Hepatocyte (in vitro differentiated cells): ENCODE measurements at places on chromosomes 5 and 9.

- DNase-seq, result no peak
These were observed 38.7 kb downstream of the AGXT2 start for GRCh38 chr5:35009019-35009418.

DNA sequence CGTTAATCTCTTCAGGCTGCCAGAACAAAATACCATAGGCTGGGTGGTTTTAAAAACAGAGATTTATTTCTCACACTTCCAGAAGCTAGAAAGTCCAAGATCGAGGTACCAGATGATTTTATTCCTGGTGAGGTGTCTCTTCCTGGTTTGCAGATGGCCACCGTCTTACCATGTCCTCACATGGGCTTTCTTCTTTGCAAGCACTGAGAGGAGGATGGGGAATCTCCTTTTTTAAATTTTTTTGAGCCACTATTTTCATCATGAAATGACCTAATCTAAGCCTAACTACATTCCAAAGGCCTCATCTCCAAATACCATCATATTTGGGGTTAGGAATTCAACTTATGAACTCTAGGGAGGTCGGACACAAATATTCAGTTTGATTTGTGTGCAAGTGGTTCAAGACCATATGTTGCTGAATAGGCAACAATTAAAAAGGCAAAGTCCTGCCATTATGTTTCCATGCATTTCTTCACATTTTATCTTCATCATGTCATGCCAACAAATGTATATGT, 371.2 kb downstream of the CDH18 start:
- no peak for DNase-seq

GRCh38 chr5:72147569-72147968, 40.3 kb downstream of the MAP1B start:
- DNase-seq, result no peak

DNA sequence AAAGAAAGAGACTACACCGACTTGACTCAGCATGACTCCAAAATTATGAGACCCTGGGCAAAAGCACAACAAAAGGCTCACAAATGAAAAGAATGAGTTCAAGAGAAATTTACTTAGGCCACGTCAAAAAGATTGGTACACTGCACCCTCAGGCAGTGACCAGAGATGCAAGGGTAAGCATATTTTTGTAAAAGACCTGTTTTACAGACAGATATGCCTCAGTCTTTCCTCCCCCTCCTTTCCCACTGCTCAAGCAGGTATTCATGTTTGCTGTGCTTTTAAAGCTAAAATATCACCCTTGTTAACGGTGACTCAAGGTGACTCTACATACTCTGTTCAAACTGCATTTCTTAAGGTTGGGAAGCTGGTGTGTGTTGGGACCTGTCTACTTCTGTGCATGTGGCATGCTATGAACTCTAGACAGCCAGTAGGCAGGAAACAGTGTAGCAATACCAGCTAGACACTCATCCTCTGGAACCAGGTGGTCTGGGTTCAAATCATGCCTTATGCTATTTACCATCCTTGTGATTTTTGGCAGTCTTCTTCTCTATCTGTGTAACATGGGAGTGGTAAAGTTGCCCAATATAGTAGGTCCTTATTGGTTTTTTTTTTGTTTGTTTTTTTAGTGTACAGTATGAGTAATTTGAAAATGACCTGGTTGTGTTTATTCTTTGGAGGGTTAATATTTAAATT, 98.7 kb downstream of the TLE4 start:
- DNase-seq, result no peak

- DNase-seq, result no peak
These were observed 63.3 kb downstream of the COL23A1 start for GRCh38 chr5:178526773-178527457.

- DNase-seq, result no peak
These were observed 116.1 kb upstream of the BNC2 start for GRCh38 chr9:16986556-16986955.

- no peak for DNase-seq
These were observed 408.4 kb downstream of the PDE4D start for GRCh38 chr5:59485107-59485506.

DNA sequence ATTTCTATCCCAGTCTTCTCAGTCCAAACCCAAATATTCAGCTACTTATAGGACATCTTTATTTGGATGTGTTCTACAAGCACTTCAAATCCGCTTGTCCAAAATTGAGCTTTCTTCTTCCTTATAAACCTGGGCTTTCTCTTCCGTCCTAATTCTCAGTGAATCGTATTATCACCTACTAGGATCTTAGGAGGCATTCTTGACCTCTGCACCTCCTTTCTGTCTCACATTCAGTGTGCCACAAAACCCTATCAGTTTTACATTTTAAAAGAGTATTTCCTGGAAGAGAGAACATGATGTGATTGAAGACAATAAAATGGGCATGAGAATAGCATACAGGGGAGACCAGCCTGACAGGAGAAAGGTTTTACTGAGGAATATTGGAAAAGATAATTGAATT, 16.8 kb upstream of the GNE start:
- no peak for DNase-seq

DNA sequence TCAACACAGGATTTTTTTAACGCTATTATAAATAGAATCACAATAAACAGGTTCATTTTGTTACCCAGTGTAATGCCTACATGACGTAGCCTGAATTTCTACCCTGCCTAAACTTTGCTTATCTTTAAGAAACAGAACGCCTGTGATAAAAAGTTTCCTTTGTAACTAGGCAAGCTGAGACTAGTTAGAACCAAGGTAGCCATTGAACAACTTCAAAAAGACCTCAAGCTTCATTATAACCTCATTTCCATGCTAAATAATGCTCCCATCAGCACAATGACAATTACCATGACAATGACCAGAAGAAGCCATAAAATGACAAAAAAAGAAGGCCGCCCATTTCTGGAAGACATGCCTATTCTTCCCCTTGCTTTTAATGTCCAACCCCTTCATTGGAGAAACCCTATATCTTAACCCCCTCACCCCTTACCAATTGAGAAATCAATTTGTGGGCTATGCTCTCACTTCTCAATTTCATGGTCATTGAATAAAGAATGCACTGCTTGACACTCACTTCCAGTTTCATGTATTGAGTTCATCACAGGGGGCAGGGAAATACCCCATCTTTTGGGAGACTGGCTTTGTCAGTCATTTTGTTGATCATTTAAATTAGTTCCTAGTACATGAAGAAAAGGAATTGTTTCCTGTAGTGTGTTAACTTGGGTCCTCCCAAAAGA, 276.8 kb downstream of the MCTP1 start:
- no peak for DNase-seq

- no peak for DNase-seq
These were observed 277.1 kb downstream of the BRINP1 start for GRCh38 chr9:119092125-119092524.

GRCh38 chr5:39486361-39486760, 61.6 kb upstream of the DAB2 start:
- DNase-seq, result no peak
